Substantia nigra (tissue), 51 donors: ENCODE measurements at places on chromosomes 3 and 15.
A peak's percentile ranks its signal among the peaks of the same experiment; 100 is the strongest.

DNA sequence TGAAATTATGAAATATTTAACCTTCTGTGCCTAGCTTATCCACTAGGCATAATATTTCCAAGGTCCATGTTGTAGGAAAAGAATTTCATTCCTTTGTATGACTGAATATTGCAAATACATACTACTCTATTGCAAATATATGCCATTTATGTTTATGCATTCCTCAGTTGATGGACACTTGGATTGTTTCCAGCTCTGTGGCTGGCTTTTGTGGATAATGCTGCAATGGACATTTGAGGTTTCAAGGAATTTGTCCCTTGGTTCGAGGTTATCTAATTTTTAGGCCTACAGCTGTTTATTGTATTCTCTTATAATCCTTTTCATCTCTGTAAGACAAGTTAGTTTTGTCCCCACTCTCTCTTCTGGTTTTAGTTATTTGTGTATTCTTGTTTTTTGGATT is 7.7 kb upstream of the AADACL2 start:
- DNase-seq = no peak

DNA sequence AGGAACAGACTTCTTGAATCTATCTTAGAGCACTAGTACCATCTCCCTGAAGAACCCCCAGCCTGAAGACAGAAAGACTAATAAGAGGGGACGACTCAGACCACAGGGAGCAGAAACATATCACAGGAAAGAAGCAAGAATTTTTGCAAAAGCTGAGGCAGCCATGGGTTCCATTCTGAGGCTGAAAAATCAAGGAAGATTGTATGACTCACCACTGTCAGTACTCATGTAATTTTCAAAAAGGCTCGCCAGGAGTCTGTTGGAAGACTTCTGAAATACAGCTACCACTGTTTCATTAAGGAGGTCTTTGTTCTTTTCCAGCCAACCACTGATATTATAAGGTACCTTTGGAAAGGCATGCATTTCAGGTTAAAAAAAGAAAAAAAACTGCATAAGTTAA is 47.5 kb downstream of the MYH15 start:
- no peak for DNase-seq

- no peak for DNase-seq
Observed at GRCh38 chr3:11570789-11571495, 72.8 kb downstream of the VGLL4 start.

DNA sequence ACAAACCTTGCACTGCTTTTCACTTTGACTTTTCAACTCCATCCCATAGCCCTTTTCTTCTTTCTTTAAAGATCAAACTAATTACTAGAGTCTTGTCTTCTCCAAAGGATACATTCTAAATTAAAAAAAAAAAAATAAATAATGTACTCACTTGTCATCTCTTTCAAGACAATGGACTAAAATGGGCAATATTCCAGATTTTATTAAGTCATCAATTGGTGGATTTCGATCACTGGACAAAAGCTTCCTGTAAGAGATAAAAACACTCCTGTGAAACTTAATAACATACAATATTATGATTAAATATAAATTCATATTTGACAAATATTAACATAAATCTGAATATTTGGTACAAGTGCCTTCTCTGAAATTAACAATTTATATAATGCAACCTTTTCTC is 34.1 kb downstream of the KPNA4 start:
- DNase-seq = no peak

GRCh38 chr3:171184372-171184771 is 157.9 kb upstream of the SLC2A2 start:
- DNase-seq = no peak

DNA sequence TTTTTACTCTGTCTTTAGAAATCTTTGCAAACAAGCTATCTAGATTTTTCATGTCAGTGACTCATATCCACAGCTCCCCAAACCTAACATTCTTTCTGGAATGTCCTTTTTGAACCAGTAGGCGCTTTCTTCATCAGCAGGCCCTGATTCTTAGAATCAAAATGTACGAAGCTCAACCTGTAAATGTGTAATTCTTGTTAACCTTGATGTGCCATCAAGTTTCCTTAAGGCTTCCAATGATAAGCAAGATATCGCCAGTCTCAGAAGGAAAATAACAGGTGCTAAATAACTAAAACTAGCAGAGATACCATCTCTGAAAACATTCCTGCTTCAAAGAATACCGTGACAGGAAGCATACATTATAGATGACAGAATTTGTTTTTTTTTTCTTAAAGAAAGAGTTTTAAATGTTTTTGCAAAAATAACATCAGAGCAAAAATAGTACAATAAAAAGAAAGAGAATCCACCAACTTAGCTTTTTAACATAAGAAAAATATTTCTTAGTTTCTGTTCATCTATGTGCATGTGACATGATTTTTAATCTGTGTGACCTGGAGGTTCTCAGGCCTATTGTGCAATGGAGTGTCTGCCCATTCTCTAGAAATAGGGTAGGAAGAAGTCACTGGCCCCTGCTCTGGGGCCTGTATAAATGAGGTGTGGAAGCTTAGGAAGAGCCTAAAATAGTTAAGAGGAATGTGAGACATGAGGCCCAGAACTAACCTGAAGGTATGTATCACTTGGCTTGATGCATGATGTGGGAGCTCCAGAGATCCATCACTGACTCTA is 14.7 kb upstream of the SECISBP2L start:
- no peak for DNase-seq

GRCh38 chr3:127775398-127776109 is 46.8 kb downstream of the MGLL start:
- peak; percentile 43 for DNase-seq

- no peak for DNase-seq
Observed at GRCh38 chr3:108006881-108007331, 83.9 kb downstream of the CD47 start.

GRCh38 chr3:124088801-124089200 is 96.9 kb upstream of the ROPN1 start:
- no peak for DNase-seq

DNA sequence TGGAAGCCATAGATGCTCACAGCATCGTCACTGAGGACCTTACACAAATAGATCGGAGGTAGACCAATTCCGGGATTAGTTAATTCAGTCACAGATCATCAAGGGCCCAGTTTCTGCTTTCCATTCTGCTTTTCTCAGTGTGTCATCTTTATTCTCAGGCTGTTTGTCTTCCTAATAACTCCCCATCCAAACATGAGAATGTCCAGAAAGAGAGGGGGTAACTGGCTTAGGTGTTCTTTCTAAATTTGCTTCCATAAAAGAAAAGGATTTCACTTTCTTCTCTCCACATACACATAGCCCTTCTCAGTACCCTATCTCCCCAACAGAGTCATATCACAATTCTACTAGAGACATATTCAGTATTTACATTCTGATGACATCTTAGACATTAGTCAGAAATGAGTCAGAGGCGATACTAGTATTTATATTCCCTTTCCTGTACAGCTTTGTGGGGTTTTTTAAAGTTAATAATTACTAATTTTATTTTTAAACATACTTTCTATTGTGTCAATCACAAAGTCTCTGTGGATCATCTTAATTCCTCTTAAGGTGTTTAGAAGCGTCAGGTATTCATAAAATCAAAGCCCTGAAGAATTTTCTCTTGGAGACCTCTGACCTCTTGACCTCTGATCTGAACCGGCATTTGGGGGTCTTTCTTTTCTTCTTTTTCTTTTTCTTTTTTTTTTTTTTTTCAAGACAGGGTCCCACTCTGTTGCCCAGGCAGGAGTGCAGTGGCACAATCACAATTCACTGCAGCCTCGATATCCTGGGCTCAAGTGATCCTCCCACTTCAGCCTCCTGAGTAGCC is 24.3 kb upstream of the IL12A start:
- no peak for DNase-seq

- no peak for DNase-seq
Observed at GRCh38 chr15:74300057-74300795, 64.1 kb downstream of the CCDC33 start.

DNA sequence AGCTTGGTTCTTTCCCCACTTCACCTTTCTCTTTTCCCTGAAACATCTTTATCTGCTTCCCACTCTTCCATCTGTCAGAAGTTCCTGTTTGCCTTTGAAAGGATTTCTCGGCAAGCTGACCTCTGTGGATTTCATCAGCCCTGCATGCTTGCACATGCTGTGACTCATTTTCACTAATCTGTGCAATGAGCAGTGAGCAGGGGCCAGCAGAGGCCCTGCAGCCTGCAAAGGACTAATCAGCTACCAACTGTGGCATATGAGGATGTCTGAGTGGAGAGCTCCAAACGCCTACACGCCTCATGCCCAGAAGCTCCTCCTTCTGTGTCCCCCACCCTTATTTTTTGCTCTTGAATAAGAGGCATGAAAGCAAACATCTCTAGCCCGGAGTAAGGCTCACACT is 333.0 kb upstream of the SEMA6D start:
- no peak for DNase-seq

DNA sequence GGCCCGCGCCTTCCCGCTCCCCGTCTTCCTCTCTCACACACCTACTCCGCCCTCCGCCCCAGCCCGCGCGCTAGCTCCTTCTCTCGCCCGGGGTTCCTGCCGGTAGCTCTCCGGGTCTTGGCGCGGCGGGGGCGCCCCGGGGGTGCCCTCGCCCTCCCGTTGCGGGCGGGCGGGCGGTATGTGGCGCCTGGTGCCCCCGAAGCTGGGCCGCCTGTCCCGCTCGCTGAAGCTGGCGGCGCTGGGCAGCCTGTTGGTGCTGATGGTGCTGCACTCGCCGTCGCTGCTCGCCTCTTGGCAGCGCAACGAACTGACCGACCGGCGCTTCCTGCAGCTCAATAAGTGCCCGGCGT is 507 bp downstream of the DIPK2A start:
- peak; percentile 89 for DNase-seq

GRCh38 chr15:41695750-41696436 is 35.7 kb downstream of the MGA start:
- DNase-seq = no peak

GRCh38 chr3:72065872-72066641 is 281.1 kb upstream of the PROK2 start:
- DNase-seq = no peak

DNA sequence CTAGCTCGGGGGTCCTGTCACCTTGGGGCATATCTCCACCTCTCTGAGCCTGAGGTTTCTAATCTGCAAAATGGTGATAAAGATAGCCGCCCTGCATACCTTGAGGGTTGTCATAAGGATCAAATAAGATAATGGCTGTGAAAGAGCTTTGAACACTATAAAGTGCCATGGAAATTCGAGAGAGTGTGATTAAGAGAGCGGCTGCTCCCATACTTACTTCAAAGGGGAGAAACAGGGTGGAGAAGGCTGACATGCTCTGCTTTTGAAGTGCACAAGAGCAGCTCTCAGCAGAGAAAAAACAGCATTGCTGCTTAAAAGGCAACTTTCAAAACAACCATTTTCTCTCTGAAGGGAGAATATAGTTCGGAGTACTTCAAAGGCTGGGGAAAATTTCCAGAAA is 529.2 kb downstream of the EPHB1 start:
- DNase-seq = no peak

DNA sequence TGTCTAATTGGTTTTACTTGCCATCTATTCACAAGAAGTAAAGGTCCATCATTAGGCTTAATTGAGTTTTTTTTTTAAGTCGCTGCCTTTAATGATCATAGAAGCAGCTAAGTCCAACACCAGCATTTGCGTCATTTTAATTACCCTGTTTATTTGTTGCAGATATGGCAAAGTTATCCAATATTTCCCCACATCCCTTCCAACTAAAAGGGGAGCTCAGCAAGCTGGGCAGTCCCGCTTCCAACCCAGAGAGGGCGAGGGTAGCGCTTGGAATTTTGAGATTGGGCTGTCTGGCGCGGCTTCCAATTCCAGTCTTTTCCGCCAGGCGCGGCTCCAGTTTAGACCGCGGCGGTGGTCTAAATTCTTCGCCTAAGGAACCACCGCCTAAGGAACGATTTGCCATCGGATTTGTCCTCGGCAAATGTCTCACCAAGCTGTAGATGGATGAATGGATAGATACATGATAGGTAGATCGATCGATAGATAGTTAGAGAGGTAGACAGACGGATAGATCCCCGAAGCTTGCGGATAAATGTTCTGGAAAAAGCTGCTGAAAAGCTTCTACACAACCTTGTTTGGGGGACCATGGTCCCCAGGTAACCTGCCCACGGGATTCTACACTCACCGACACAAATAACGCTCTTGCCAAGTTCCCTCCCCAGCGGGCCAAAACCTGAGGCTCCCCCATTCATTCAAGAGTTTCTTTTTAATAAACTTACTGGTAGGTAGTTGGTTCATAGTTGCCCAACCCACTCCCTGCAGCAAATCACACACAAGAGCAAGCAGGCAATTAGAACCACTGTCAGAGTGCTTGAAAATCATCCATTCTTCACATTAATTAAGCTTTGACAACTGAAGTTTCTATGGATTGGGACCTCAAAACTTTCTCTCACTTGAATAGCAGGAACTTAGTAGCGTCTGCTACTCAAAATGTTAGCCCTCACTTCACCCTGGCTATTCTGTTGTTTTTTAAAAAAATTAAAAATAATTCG is 49.1 kb downstream of the ZIC4 start:
- DNase-seq = no peak

DNA sequence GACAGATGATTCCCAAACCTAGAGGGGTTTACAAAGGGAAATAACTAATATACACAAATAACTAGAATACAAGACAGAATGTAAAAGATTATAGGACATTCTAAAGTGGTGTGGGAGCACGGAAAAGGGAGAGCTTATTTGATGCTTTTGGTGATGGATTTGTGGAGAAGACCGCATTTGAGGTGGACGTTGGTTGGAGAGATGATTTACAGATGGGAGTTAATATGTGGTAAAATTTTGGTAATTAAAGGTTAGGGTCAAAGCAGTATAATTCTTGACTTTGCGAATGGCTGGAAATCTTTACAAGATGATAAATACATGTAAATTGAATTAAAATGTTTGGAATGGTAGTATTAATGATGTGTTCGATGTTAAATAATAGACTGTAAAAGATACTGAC is 1.2 kb downstream of the KNL1 start:
- no peak for DNase-seq

DNA sequence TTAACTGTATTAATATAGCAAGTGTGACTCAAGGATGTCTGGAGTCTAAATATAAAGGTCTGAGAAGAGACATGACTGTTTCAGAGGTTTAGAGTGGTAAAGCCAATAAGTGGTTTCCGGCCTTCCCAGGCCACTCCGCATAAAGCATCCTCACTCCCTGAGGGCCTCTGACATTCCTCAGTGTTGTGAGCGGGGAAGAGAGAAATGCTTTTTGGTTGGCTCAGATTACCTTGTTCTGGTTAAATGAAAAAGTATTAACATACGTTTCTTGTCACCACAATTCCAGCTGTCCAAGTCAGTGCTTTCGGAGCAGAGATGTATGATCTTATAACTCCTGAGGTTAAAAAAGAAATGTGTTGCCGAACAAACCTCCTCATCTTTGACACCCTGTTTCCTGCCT is 103.8 kb downstream of the RBMS3 start:
- no peak for DNase-seq

GRCh38 chr3:193040836-193041672 is 123.4 kb upstream of the MB21D2 start:
- no peak for DNase-seq

DNA sequence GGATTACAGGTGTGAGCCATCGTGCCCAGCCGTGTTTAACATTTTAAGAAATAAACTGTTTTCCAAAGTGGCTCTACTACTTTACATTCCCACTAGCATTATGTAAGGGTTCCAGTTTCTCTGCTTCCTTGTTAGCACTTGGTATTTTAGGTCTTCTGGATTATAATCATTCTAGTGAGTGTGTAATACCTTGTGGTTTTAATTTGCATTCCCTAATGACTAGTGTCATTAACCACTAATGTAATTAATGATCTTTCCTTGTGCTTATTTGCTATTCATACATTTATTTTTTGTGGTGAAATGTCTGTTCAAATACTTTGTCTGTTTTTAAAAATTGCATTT is 30.7 kb downstream of the ARIH2 start:
- DNase-seq = no peak
